H9 (cell line): ENCODE measurements at places on chromosomes 7 and 10. TPM values are rescaled to one million over a fixed set of nuclear protein-coding genes. Genes with fewer than 3 reads are reported as not detected.
A peak's percentile ranks its signal among the peaks of the same experiment; 100 is the strongest.

CLCN1 gene
- total RNA-seq = 0.11 and 0.13 TPM in 2 replicates

GRCh38 chr7:23662124-23662983 lies 17.6 kb upstream of the FAM221A start:
- peak; percentile 52 for DNase-seq

DNA sequence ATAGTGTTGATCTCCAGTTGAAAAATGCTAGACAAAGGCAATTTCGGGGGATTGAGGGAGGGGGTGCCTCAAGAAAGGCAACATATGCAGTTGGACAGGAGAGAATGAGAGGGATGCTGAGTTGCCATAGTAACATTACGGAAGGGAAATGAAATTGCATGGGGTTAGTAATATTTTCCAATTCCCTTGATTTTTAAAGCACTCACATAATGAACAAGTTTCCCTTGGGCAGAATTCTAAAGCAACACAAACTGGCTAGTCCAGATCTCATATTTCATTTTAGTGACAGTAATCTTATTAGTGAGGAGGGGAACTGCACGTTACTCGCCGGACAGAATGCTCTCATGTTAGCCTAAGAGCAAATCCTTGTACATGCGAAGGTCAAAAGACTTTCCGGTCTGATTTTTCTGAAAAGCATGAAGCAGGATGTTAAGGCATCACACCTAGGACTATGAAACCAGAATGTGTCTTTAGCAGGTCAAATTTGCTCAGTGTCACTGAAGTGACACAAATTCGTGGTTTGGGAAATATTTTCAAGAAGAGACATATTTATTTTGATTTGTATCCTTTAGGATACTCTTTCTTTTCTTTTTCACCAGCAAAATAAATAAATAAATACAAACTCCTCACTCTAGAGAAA lies 165.5 kb downstream of the ANK3 start:
- DNase-seq = no peak

OR2A1 gene
- total RNA-seq = not detected in 2 replicates

DNA sequence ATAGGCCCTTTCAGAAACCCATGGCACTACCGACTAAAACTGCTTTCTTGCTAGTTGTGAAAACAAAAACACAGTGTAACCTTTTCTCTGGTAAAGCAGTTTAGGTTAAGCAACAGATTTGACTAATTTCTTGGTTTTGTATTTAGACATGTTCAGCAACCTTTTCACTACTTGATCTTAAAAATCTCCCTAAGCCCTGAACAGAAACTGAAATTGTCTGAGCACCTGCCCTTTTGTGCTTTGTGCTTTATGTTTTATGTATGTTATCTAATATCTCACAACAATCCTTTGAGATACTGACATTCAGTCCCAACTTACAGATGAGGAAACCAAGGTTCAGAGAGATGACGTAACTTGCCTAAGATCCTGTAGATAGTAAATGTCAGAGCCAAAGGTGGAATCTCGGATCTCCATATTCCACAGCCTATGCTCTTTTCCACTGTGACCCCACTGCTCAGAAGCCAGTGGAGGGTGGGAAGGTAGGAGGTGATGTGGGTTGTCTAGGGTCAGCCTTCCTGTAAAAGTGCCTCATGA lies 146.6 kb downstream of the LCOR start:
- DNase-seq = no peak

DNA sequence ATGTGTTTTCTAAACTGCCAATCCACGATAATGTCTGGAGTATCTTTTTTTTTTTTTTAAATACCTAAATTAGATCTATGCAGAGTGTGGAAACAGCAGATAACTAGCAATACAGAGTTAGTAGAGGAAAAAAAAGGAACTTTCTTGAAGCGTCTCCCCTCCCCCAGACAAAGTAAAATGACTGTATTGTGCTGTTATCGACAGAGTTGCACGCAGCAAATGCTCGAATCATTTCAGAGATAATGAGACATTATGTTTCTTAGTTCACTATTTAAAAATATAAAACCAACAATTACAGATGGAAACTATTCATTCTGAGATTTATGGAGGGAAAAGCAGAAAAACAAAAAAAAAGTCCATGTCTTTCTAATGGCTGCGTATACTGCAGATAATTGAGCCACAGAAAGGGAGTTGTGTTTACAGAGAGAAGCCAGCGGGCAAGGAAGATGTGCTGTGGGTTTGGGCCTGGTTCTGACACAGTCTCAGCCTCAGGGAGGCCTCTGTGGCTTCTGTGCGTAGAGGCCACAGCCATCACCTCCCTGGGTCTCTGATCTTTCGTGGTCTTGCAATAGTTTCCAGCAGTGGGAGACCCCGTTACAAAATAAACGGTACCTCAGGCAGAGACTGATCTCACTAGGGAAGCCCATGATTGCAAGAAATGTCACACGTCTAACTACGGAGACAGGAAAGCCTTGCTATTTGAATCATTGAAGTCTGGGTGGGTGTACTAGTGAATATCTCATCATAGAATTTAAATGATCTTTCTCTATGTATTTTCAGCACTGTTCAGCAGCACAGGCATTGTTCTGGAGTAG lies 19.1 kb upstream of the KLF6 start:
- DNase-seq = no peak

- no peak for DNase-seq
Measured at GRCh38 chr7:85565276-85565675, 378.4 kb upstream of the SEMA3D start.

DNA sequence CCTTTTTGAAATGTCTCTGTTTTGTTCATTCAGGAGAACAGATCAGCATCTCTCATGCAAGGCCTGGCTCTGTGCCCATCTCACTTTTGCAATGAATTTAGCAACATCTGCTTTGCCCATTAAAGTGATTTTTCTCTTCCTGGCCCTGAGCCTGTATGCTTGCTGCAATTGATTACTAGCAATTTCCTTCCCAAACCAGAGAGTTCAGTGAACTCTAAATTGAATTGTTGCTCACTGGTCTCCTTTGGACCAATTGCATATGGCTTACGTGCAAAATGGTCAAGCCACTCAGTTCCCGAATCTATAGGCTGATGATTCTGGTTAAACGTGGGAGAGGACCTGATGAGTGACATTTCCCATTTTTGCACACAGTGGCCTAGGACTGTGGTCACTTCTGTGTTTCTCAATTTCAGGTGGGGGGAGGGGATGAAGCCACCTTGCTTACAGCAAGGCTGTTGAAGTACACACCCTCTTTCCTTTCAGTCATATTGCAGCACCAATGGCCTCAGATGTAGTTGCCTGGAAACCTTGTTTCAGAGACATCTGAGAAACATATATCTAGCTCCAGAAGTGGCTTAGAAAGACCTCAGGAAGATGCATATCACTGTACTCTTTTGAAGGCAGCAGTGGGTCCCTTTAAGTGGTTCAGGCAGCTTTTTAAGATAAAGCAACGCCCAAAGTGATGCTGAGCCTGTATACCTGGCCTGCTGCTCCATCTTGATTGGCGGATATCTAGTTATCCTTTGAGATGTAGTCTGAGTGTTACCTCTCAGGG lies 201.4 kb downstream of the PTEN start:
- no peak for DNase-seq

DNA sequence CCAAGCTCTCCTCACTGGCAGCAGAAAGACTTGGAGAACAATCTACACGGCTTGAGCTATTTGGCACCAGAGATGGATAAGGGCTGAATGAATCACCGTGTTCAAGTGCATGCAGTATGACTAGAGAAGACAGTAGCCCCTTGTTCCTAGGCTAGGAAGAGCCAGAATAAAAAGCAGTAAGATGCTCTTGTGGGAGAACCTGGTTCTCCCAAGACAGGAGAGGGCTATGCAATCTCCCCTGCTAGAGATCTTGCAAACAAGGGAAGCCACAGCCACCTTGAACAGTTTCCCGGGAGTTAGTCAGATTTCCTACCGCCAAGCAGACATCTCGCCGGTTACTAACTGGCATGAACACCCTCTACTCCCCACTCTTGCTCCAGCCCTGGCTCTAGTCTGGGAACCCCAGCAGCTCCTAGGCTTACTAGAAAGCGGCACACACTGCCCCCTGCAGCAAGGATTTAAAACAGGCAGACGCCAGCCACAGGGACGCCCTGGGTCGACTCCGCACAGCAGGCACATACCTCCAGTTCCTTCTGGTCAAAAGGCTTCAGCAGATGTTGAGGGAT lies 107.3 kb downstream of the SMURF1 start:
- DNase-seq = peak; percentile 82

DNA sequence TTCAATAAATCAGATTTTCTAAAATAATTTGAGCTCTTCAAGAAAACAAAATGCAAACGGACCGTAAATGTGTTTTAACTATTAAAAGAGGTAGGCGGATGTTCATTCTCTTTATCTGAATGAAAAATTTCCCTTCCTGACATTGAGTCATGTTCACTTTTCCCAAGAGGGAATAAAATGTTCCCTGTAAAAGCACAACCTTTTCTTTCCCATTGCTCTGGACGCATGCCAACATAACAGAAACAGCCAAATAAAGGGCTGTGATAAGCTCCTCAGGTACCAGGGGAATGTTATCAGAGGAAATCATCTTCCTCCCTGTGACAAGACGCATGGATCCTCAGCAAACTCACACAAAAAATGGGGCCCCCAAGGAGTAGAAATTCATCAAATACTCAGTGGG lies 251.8 kb downstream of the MTERF1 start:
- no peak for DNase-seq

HOXA7 gene
- total RNA-seq = not detected in 2 replicates

- peak; percentile 42 for DNase-seq
Measured at GRCh38 chr10:89793649-89794254, 92.4 kb downstream of the KIF20B start.

GRCh38 chr10:14683256-14683655 lies 91.4 kb downstream of the FAM107B start:
- DNase-seq = no peak

ZNF800 gene
- total RNA-seq = 9.7 and 11.0 TPM in 2 replicates

GRCh38 chr7:111074748-111075146 lies 16.2 kb upstream of the LRRN3 start:
- no peak for DNase-seq

GRCh38 chr7:27640884-27641574 lies 21.7 kb downstream of the HIBADH start:
- no peak for DNase-seq

DNA sequence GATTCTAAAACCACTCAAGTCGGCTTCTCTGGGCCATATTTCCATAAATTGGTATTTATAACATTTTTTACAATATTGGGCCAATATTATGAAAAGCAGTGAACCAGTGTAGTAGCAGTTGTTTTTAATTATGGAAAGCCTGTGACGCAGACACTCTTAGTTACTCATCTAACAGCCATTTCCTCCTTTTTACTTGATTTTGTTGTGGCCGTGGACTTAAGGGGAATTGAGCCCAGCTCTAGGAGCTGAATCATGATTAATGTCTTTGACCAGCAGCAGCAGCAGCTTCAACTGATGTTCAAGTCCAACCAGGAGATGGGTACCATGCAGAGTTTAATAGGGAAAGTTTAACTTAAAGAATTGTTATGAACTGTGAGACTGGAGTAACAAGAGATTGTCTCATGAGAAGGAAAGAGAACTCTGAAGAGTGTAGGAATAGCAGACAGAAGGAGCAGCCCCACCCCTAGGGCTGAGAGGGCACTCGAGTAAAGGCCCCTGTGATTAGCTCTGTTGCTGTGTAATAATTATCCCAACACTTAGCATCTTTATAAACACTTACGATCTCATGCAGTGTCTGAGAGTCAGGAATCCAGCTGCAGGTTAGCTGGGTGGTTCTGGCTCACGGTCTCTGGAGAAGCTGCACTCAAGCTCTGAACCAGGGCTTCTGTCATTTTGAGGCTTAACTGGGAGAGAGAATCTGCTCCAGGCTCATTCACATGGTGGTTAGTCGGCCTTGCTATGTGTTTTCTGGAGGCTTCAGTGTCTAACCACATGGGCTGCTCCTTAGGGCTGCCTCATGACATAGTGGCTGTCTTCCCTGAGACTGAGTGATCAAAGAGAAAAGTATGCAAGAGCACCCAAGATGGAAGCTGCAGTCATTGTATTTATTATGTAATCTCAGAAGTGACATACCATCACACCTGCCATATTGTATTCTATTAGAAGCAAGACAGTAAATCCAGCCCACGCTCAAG lies 4.6 kb downstream of the LANCL2 start:
- no peak for DNase-seq

DNA sequence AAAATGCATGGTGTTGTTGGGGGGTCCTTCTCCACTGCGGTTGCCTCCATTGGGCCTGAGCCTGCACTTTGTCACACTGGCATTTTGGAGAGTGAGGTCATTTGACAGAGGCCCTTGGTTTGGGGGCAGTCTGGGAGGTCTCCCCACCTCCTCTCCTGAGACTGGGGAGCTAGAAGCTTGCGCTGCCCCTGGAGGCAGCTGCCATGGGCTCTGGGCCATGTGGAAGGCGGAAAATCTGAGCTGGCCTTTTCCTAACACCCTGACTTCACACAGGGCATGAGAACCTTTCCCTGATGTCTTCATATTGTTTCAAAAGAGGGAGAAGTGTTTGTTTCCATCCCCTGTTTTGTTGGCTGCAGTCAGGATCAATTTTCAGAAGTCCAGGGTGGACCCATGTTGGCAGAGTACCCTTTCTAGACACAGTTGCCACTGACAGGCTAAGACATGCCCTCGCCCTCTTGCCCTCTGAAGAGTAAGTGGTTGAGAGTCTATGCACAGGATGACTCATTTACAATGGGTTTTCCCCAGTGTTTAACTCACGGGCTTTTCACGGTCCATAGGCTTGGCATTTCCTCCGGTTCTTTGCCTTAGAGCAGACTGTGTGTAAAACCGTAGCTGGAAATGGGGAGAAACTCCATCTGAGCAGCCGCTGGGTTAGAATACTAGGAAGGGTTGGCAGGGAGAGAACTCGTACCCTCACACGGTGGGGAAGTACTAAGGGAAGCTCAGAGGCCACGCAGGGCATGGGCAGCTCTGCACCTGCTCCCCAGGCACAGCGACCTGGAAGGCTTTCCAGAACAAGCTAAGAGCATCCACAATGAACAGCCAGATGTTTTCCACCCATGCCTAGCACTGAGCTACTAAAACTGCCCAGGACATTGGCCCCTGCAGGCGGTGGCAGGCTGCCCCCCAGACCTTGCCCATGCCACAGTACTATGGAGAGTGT lies 655.0 kb downstream of the SDK1 start:
- no peak for DNase-seq

SLC18A3 gene
- total RNA-seq = not detected in 2 replicates

GRCh38 chr7:4725850-4726450 lies 43.9 kb downstream of the FOXK1 start:
- no peak for DNase-seq

GRCh38 chr7:48390388-48391327 lies 219.4 kb downstream of the ABCA13 start:
- no peak for DNase-seq

- DNase-seq = peak; percentile 10
Measured at GRCh38 chr7:45080958-45081669, 7.7 kb downstream of the NACAD start.
